Skin of body (tissue), 3 donors: ENCODE measurements at places on chromosomes 7 and 10. TPM values are rescaled to one million over a fixed set of nuclear protein-coding genes. Genes with fewer than 3 reads are reported as not detected.

The HIBADH gene
- total RNA-seq, result 36.1 TPM

GRCh38 chr7:135758531-135758932, 9.9 kb upstream of the FAM180A start:
- DNase-seq, result no peak

DNA sequence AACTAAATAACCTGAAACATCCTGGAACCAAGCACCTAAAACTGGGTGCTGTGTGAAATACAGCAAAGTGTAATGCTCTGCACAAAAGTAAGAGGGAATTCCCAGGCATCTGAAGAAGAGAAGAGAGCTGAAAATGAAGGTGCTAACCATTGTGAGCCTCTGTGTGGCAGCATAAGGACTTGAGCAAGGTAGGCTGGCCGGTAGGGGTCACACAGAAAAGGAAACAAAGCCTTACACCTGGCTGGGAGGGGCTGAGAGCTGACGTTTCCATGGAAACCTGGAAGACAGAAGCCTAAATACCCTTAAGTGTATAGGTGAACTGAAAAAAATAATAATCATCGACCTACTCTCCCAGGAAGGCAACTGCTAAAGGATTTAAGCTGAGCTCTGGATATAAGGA, 48.6 kb downstream of the CUL1 start:
- no peak for DNase-seq

DNA sequence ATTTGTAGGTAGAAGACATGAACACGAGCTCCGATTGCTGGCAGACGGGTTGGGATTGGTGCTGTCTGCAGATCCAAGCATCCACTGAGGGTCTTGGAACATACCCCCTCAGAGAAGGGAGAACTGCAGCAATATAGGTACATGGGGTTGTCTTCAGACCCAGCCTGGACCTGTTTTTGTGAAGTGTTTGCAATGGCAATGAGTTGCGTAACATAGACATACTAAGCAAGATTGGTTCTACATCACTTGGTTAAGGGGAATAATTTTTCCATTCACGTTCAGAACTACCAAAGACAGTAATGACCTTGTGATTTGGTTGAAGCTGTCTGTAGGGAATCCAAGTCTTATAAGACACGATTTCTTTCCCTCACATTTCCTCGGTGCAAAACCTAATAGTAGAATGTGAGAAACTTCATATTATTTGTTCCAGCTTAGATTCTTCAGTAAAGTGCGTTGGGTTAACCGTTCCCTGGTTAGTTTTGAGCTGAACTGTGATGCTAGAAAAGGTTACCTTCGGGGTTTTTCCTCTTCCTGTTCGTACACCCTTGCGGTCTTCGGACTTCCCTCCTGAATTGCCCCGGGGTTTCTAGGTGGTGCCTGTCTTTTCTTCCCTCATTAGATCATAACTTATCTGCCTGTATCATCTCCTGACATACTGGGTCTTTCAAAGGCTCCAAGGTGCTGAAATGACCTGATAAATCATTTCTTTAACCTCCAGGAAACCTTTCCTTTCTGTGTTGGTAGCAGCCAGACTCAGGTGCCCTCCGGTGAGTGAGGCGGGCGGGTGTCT, 14.4 kb downstream of the PROSER2 start:
- DNase-seq, result no peak

DNA sequence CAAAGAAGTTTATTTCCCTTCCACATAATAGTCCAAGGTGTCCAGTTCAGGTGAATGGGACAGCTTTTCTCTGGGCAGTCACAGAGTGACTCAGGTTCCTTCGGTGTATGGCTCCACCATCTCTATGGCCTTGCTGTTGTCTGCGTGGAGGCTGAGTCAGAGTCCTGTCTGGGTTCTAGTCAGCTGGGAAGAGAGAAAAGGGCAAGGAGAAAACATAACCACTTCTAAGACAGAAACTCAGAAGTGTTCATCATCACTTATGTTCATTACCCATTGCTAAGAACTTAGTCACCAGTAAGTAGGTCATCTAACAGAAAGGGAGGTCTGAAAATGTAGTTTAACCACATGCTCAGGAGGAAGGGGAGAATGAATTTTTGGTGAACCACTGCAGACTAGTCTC, 32.4 kb upstream of the CCDC7 start:
- DNase-seq, result no peak

DNA sequence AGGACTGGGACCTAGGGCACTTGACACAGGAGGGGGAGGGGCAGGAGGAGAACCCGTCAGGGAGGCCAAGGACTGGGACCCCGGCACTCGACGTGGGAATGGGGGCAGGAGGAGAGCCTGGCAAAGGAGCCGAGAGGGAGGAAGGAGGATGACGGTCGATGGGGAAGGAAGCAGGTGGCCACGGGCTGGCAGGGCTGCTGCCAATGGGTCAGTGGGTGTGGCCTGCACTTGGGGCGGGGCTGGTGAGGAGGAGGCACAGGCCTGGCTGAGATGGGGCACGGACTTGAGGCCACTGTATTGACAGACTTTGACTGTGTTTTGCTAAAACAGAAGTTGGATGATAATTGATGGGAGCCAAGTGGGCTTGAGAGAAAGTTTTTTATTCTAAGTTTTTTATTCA, 68.9 kb downstream of the RBM33 start:
- no peak for DNase-seq

GRCh38 chr7:109003742-109004141, 434.1 kb downstream of the DNAJB9 start:
- no peak for DNase-seq

DNA sequence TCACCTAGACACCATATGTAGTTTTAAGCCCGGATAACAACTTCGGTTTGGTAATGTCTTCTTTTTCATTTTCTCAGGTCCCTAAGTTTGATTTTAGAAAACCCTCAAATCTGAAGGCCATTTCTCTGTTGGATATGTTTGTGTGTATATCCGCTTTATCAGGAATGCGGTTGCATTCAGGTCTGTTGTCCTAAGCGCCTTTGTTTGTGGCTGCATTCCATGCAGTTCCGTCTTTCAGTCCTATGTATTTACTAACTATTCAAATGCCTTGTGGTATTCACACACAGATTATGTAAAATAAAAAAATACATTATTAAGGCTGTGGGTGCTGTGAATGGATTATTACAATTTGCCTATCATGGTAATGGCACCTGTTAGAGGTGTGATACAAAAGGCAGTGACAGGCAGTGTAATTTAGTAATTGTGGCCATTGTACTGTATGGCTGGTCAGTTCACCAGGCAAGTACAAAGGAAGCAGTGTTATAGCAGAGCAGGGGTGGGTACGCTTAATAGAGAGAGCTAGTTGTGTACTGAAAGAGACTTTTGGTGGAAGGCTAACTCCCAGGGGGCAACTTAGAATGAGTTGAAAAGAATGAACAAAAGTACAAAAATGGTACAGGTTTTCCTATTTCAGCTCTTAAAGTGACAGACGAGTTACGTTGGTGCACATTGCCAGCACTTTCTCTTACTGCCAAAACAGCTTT, 136.4 kb downstream of the VTI1A start:
- no peak for DNase-seq

DNA sequence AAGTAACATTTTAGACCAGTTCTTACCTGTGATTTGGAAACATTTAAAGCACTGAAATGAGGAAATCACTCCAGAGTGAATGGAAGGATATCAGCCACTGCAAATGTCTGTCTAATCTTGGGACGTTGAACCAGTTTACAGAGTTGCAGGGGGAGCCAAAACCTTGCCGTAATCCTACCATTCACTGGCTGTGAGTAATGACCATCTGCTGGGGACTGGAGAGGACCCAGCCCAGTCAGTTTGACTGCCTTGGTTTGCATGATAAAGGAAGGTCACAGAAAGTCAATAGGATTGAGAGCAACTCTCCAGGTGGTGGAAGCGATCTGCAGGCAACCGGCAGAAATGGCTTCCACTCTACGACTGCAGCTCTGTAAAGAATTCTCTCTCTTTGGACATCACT, 167.2 kb downstream of the AKR1D1 start:
- no peak for DNase-seq
